ENCODE measurements at places on chromosomes 12 and 14. TPM values are rescaled to one million over a fixed set of nuclear protein-coding genes. Genes with fewer than 3 reads are reported as not detected.

Gene SLC22A17
- total RNA-seq: 8.0 TPM

Gene TAS2R19
- total RNA-seq: 0.49 TPM

- DNase-seq: peak; percentile 61
Observed at GRCh38 chr14:39229222-39229543, 4.5 kb upstream of the MIA2 start.

- peak; percentile 58 for DNase-seq
Observed at GRCh38 chr12:46266382-46266791, 2.5 kb downstream of the SLC38A1 start.

Gene CD69
- total RNA-seq: not detected

DNA sequence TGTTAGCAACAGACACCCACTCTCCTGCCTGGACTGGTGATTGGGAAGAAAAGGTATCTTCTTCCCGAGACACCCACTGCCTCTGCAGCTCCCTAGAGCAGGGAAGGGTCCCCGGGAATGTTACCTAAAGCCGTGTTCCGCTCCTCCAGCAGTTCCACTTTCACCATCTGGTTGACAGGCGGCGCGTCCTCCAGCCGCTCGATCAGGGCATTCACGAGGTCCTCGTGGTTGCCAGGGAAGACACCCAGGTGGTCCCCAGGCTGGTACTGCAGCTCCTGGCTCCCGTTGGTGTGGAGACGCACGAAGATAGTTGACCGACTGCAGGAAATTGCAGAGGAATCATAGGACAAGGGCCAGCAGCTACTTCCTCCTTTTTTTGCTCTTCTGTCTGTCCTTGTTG is 44.2 kb upstream of the FBXO21 start:
- no peak for DNase-seq

DNA sequence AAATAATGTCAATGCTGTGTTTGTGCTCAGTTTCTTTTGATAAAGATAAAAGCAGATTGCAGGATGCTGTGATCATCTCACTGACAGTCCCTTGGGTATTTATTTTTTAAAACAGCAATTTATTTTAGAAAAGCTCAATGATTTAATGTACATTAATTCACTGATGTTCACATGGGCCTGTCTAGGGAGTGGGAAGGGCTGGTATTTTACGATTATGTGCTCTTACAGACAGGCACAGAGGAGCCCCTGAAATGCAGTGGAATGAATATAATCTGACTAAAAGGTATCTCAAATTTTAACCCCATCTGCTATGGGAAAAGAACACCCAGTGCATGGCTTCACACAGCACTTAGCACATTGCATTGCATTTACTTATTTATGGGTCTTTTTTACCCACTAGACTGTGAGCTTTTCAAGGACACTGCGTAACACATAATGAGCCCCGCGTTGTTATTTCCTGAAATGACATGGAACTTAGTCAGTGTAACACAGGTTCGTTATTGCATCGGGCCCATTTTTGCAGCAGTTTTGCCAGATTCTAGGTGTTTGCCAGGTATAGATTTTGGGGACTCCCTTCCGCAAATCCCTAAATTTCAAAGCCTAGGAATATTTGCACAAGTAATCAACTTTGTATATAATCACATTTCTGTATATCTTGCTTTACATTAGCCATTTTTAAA is 425.3 kb upstream of the FBXO33 start:
- no peak for DNase-seq

DNA sequence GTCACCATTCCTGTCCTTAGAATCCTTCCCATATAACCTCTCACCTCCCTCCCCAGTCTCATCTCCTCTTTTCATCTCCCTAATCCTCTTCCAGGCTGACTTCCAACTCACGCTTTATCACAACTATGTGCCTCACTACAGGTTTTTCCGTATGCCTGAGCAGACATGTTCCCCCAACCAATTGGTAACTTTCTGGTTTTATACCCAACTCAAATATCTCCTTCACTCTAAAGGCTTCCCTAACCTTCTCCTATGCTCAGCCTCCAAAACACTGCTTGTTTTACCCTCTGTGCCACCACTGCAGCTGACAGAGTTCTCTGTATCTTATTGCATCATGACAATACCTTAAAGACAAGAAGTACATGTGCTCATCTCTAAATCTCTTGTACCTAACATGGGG is 139.7 kb downstream of the KSR2 start:
- no peak for DNase-seq

- no peak for DNase-seq
Observed at GRCh38 chr14:56349960-56350359, 229.6 kb upstream of the TMEM260 start.

Gene ZDHHC17
- 14.4 TPM for total RNA-seq

- DNase-seq: no peak
Observed at GRCh38 chr12:79360936-79361335, 329.8 kb downstream of the PAWR start.

Gene ADAM21
- 0.44 TPM for total RNA-seq
